Hematopoietic multipotent progenitor cell (in vitro differentiated cells): ENCODE measurements at places on chromosomes 1 and 21. TPM values are rescaled to one million over a fixed set of nuclear protein-coding genes. Genes with fewer than 3 reads are reported as not detected.

The PDZK1 gene
- total RNA-seq: under 0.01 TPM

The GUCA2B gene
- not detected for total RNA-seq

The GCSAML gene
- 16.4 TPM for total RNA-seq

The RAB13 gene
- total RNA-seq: 30.7 TPM

The TMEM240 gene
- total RNA-seq: 1.1 TPM

The HFM1 gene
- 2.4 TPM for total RNA-seq

The KCNE2 gene
- not detected for total RNA-seq

The NTNG1 gene
- total RNA-seq: under 0.01 TPM

The NSL1 gene
- total RNA-seq: 43.9 TPM
